Thyroid gland (tissue), 4 donors: ENCODE measurements at places on chromosomes 3 and 15.

DNA sequence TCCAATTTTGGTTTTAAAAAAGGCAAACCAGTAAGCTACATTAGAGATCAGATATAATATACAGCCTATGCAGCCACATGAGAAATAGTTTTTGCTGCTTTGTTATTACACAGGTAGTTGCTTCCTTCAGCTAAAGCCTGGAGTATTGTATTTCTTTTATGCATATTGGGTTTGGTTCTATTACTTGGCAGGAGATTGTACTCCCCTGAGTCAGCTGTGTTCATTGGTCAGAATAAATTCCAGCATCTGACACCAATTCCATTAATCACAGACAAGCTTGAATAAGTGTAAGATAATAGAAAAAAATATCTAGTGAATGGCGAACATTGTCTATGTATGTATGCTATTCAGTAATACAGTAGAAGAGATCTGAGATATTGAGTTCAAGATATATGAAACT, 26.1 kb upstream of the ZCWPW2 start:
- no peak overlapping the region for H3K27ac ChIP-seq
- no peaks in the 10 kb centered on the region for H3K4me1 ChIP-seq
- DNase-seq = no peak
- no peaks in the 10 kb centered on the region for H3K27me3 ChIP-seq
- no peak overlapping the region for H3K4me3 ChIP-seq

- H3K4me1 ChIP-seq = no peaks in the 10 kb centered on the region
- no peaks in the 10 kb centered on the region for H3K27me3 ChIP-seq
Measured at GRCh38 chr3:46717447-46718231, at the start of gene PRSS50. Gene PRSS50 (minus strand): TSS chr3:46717869. CDS start chr3:46717824, 45 bp downstream.

DNA sequence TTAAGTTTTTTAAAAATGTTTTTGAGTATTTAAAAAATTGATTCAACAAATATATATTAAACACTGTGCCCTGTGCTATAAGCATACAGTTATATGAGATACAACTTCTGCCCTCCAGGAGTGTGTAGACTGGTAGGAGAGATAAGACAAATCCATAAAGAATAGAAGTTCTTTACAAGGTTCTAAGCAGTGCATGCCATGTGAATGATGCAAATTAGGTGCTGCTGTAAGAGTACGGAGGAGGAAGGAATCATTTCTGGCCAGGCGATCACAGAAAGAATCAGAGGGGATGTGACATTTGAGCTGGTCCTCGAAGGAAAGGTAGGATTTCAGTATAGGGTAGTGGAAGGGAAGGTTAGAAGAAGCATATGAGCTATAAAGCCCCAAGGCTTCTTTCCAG, 14.0 kb downstream of the MAPKBP1 start:
- no peaks in the 10 kb centered on the region for H3K36me3 ChIP-seq
- no peak overlapping the region for H3K4me3 ChIP-seq
- DNase-seq = no peak
- H3K27ac ChIP-seq = no peak overlapping the region
- H3K4me1 ChIP-seq = peaks cover 30% of the 10 kb centered on the region
- no peaks in the 10 kb centered on the region for H3K27me3 ChIP-seq

GRCh38 chr3:161879470-161879869, 382.9 kb downstream of the OTOL1 start:
- H3K4me3 ChIP-seq = no peak overlapping the region
- no peaks in the 10 kb centered on the region for H3K4me1 ChIP-seq
- no peaks in the 10 kb centered on the region for H3K36me3 ChIP-seq
- H3K27me3 ChIP-seq = no peaks in the 10 kb centered on the region

DNA sequence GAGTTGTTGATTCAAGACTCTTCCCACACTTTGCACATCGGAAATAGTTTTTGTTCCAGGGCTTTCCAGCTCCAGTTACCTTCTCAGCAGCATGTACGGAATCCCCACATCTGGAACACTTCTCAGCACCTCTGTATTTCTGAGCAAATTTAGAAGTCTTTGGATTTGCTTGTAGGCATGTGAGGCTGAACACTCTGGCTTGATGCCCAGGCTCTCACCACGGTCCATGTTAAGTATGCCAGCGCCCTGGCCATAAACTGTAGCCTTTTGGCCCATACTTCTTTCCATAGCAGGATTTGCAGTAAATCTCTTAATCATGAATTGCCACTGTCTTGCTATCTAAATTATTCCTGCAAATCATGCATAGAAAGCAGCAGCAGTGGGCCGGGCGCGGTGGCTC, 24.4 kb downstream of the ATP2C1 start:
- H3K4me3 ChIP-seq = no peak overlapping the region
- no peaks in the 10 kb centered on the region for H3K4me1 ChIP-seq
- no peaks in the 10 kb centered on the region for H3K27me3 ChIP-seq
- DNase-seq = peak; percentile 39

DNA sequence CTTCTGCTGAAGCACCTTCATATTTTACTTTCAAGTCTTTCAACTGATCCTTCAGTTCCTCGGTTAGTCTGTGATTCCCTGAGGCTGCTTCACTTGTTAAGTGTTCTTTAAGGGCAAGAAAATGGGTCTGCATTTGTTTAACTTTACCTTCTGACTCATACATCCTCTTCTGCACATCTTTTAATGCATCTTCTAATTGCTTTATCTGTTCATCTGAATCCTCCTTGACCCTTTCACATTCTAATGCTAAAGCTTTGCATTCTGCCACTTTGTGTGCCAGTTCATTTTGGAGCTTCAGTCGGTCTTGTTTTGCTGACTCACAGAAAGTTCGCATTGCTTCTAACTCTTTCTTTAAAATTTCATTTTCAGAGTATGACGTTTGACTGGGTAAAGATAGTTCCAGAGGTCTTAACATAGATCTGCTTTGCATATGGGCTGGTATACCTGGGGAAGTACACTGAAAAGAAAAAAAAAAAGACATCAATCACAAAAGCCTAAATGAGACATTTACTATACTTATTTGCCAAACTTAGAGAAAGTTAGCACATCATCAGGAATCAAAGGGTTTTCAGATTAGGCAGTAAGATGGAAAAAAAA, 94.3 kb downstream of the UACA start:
- H3K36me3 ChIP-seq = peaks cover 7% of the 10 kb centered on the region
- H3K27ac ChIP-seq = no peak overlapping the region
- no peaks in the 10 kb centered on the region for H3K27me3 ChIP-seq
- DNase-seq = no peak
- H3K4me1 ChIP-seq = peaks cover 34% of the 10 kb centered on the region

DNA sequence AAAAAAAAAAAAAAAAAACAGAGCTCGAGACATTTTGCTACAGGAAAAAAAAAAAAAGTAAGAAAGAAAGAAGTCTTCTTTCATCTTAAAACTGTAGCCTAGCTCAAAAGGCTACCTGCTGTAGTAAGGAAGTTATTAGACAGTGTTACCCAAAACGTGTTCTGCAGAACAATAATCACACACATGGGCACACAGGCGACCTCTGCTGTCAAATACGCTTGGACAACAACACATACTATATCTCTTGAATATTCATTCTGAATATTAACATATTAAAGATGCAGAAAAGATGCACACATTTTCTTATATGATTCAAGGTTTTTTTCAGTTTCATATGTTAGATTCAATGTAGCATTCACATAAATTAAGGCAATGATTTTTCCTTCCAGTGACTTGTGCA, 215.8 kb downstream of the ROBO1 start:
- no peak overlapping the region for H3K27ac ChIP-seq
- no peaks in the 10 kb centered on the region for H3K4me1 ChIP-seq
- DNase-seq = no peak
- no peaks in the 10 kb centered on the region for H3K36me3 ChIP-seq

DNA sequence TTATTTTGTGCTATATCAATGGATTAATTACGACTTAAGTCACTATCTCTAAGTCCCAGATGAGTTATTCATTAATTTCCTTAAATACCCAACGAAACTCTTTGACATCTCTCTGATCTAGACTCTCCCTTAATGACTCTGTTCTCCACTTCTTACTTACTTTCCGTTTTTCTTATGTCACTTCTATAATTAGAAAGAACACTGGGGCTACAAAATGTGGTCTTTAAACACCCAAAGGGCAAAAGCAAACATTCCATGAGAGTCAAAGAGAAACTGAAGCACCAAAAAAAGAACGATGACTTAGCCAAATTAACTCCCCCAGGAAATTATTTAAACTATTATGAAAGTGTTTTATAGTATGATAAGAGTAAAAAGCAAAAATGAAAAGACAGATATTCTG, 166.4 kb upstream of the UBE2E2 start:
- DNase-seq = no peak
- H3K4me3 ChIP-seq = no peak overlapping the region
- no peaks in the 10 kb centered on the region for H3K27me3 ChIP-seq
- H3K36me3 ChIP-seq = no peaks in the 10 kb centered on the region

DNA sequence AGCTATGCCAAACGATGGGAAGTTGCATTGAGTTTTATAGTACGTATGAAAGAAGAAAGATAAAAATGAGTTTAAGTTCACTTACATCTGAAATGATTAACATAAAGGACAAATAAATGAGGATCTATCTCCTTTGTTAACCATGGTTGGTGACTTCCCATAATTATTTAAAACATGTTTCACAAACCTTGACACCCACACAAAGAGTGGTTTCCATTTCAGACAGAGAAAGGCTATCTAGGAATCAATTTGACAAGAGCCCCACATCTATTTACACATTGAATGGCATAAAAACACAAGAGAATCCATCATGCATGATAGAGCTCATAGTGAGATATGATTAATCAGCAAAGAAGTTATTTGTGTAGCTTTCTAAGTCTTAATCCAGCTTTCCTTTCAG, 14.2 kb upstream of the MTMR10 start:
- H3K4me3 ChIP-seq = no peak overlapping the region
- no peaks in the 10 kb centered on the region for H3K36me3 ChIP-seq
- DNase-seq = no peak
- H3K4me1 ChIP-seq = no peaks in the 10 kb centered on the region
- no peak overlapping the region for H3K27ac ChIP-seq

DNA sequence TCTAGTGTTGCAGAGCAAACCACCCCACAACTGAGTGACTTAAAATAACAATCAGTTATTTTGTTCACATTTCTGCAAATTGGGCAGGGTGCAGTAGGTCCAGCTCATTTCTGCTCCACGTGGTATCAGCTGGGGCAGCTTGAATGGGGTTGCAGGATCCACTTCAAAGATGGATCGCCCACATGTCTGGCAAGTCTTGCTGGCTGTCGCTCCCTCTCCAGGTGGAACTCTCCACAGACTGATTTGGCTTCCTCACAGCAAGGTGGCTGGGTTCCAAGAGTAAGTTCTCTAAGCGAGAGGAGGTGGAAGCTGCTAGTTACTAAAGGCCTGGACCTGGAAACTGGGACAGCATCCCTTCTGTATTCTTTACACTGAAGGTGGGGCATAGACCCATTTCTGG, 213.3 kb downstream of the SLC9A9 start:
- H3K36me3 ChIP-seq = no peaks in the 10 kb centered on the region
- H3K4me1 ChIP-seq = no peaks in the 10 kb centered on the region
- H3K27ac ChIP-seq = no peak overlapping the region
- no peak overlapping the region for H3K4me3 ChIP-seq
- peak; percentile 90 for DNase-seq
- no peaks in the 10 kb centered on the region for H3K27me3 ChIP-seq

DNA sequence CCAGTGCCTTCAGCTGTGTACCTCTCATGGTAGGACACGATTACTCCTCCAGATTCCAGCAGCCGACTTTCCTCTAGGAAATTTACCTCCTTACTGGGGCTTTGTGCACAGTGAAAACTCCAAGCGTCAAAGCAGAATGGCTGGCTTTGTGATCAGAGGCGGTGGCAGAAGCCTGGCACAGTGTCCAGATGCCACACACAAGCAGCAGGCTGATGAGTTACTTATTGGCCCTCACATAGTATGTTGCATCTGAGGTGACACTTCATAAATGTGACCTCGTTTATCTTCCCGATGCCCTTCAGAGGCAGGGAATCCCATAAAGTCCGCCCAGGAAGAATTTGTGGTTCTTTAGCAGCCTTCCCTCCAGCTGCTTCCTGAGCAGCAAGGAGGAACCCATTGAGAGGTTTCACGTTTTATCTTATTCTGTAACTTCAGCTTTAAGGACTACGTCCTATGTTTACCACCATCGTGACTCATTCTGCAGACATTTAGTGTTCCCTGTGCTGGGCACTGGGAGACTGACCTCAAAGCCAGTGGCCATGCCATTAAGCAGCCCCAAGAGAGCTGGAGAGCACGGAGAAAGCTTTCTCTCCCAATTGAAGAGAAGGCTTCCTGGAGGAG, 107.1 kb upstream of the C15orf61 start:
- H3K27ac ChIP-seq = peak overlapping the region; percentile 82
- peak; percentile 25 for DNase-seq
- no peak overlapping the region for H3K4me3 ChIP-seq
- no peaks in the 10 kb centered on the region for H3K36me3 ChIP-seq

DNA sequence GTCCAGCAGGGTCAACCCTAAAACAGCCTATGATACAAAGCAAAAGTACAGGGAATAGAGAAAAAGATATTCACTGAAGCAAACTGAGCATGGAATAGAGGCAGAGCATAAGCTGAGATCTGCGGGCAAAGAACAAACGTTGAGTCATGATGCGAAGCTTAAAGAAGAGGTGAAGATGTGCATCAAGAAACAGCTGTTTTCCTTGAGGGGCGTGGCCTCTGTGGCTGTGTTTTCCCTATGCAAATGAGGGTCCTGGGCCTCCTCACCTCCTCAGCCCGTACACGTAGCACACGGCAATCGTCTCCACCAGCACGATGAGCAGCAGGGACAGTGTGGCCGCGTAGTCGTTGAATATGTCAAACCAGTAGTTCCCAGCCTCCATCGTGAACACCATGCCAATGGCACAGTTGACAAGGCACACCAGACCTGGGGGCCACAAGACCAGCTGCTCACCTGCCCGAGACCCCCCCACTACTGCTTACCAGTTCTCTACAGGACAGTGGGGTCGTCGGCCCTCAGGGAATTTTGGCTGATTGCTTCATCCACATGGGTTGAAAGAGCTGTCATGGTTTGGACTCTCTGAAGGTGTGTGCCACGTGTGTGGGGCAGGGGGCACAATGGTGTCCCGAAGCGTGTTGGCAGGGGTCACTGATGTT, 33.6 kb downstream of the SLC6A20 start:
- no peaks in the 10 kb centered on the region for H3K4me1 ChIP-seq
- H3K36me3 ChIP-seq = no peaks in the 10 kb centered on the region
- no peak for DNase-seq
- H3K4me3 ChIP-seq = no peak overlapping the region

GRCh38 chr3:188752850-188753249, 418.9 kb upstream of the TPRG1 start:
- no peak overlapping the region for H3K4me3 ChIP-seq
- H3K27me3 ChIP-seq = no peaks in the 10 kb centered on the region

DNA sequence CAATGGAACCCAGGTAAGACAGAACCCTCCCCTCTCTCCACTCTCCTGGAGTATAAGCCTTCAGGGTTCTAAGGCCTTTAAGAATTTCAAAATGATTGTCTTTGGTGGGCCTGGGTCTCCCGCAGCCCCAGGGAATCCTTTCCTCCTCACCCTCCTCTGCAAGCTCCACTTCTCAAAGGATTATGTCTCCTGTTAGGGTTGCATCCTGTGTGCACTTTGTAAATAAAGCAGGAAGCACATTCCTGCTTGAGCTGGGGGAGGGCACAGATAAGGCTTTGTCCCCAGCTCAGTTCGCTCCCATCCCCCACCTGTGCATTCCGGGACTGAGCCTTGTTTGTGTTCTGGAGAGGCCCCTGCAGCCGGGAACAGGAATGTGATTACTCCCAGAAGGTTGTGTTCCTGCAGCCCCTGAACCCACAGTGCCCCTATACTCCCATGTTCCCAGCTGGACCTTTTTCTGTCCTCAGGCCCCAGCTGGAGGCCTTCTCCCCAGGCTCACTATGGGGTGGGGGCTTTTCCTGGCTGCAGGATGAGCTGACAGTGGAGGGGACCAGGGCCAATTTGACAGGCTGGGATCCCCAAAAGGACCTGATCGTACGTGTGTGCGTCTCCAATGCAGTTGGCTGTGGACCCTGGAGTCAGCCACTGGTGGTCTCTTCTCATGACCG, 9.5 kb downstream of the TYRO3 start:
- H3K27me3 ChIP-seq = no peaks in the 10 kb centered on the region
- DNase-seq = no peak
- no peaks in the 10 kb centered on the region for H3K36me3 ChIP-seq
